ENCODE measurements at places on chromosomes 16 and 17. TPM values are rescaled to one million over a fixed set of nuclear protein-coding genes. Genes with fewer than 3 reads are reported as not detected.

Gene KRTAP4-5
- not detected for total RNA-seq

Gene C17orf67
- total RNA-seq: 0.56 TPM

Gene AGRP
- not detected for total RNA-seq

Gene ST6GALNAC1
- not detected for total RNA-seq

Gene KIF2B
- not detected for total RNA-seq

Gene CHRNE
- under 0.01 TPM for total RNA-seq

Gene ACE
- total RNA-seq: 1.4 TPM

Gene CUEDC1
- total RNA-seq: 4.2 TPM

Gene EME1
- total RNA-seq: 8.9 TPM

Gene DNAH17
- total RNA-seq: not detected

Gene DPEP2
- not detected for total RNA-seq

Gene LPCAT2
- total RNA-seq: 8.6 TPM

Gene ATP1B2
- total RNA-seq: not detected

Gene QPRT
- total RNA-seq: 3.6 TPM

Gene KRTAP4-2
- total RNA-seq: not detected

Gene TBC1D28
- not detected for total RNA-seq

Gene MMP2
- 164 TPM for total RNA-seq

Gene SLC16A13
- total RNA-seq: under 0.01 TPM

Gene ACSM5
- not detected for total RNA-seq

Gene OR1F1
- not detected for total RNA-seq

Gene PLA2G10
- total RNA-seq: not detected

Gene TEKT1
- not detected for total RNA-seq

Gene ANKRD11
- 46.8 TPM for total RNA-seq

Gene RHBDL1
- 0.72 TPM for total RNA-seq

Gene PPM1E
- under 0.01 TPM for total RNA-seq

Gene P2RX5
- total RNA-seq: 1.7 TPM

Gene GRB7
- 0.18 TPM for total RNA-seq

Gene OR1A1
- not detected for total RNA-seq
